Fibroblast of skin of left quadriceps (primary cell): ENCODE measurements at places on chromosomes 6 and 20.
A peak's percentile ranks its signal among the peaks of the same experiment; 100 is the strongest.

DNA sequence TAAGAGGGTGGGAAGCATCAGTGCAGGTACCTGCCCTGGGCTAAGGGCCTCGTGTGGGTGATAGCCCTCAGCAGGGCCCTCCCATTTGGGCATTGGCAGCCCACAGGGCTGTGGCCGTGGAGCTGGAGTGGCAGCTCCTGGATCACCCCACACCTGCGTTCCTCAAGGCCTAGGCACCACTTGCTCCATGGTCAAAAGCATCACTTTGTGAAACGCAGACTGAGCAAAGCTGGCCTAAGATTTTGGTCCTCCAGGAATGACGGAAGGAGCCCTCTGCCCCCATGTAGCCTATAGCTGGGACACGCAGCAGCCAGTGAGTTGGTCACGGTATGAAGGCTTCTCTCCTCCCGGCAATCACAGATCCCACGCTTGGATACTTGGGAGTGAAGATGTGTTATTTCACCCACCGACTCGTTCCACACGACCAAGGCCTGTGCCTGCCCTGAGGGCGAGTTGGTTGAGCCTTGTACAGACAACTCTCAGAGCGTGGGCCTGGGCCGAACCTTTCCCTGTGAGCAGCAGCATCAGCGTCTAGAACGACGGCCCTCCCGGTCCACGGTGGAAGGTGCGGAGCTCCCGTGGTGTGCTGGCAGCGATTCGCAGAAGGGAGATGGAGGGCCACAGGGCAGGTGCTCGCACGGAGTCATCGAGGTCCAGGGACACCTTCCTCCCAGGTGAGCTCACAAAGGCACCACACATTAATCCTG is 39.7 kb downstream of the THBS2 start:
- DNase-seq = no peak

DNA sequence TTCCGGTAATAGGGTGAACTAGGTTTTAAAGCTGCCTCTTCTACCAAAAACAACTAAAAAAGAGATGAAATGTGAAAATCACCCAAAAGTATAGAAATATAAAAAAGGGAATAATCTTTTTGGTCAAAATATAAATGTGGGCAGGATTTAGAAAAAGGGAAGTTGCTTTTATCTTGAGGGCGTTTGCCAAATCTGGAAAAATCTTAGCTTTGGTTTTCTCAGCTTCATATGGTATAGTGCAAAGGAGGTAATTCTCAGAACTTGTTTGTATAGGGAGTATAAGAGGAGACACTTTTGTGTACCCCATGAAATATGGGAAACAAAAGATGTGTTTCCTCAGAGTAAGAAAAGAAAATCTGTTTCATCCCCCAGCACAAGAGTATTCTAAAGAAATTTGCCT is 54.2 kb upstream of the TRIM26 start:
- no peak for DNase-seq

- DNase-seq = no peak
Observed at GRCh38 chr20:16387666-16388065, 185.6 kb downstream of the KIF16B start.

DNA sequence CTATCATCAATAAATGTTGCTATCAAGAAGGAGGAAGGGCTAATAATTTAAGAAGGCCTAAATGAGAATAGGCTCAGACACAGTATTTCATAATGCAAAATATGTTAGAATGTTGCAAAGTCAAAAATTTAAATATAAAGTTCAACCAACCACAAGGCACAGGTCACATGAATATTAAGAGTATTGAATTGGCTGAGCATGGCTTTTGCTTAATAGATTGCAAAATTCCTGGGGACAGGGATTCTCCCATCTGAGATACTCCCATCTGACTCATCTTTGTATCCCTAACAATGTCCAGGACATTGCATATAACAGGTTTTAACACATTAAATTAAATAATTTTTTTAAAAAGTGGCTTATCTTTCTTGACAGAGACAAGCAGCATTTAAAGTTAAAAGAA is 32.9 kb upstream of the UTRN start:
- DNase-seq = no peak

- DNase-seq = no peak
Observed at GRCh38 chr6:34587851-34588250, 31.7 kb upstream of the SPDEF start.

GRCh38 chr6:170087941-170088581 is 202.8 kb downstream of the DLL1 start:
- DNase-seq = no peak

- no peak for DNase-seq
Observed at GRCh38 chr6:123009059-123009458, 13.0 kb downstream of the CLVS2 start.

- no peak for DNase-seq
Observed at GRCh38 chr6:39227476-39227875, 1.8 kb downstream of the KCNK5 start.

DNA sequence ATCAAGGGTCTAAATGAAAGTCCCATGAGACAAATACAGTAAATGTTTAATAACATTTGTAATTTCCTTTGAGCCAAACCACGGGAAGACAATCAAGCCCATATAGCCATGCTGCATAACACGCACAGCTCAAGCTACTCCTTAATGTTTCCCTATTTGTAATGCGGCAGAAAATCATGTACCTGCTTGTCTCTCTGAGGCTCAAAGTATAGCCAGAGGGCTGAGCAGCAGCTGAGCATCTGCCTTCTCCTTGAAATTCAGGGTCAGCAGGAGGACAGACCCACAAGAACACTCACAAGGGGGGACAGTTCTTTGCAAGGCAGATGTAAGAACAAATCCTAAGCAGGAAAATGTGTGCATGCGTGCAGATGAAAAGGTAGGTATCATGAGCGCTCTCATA is 45.8 kb upstream of the JARID2 start:
- DNase-seq = no peak

DNA sequence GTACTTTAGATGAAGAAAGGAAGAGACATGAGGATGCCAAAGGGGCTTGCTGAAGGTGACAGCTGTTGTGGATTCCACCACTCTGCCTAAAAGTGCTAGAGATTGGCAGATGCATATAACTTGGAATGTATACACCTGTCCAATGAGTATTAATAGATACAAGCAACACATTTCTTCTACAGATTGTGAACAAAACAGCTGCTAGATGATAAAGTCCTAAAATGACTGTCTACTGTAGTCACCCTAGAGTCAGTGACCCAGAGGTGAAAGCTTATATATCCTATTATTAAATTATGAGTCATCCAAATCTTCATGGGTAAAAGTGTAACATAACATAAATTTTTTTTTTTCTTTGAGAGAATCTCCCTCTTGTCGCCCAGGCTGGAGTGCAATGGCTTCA is 5.2 kb downstream of the RNF217 start:
- DNase-seq = no peak

DNA sequence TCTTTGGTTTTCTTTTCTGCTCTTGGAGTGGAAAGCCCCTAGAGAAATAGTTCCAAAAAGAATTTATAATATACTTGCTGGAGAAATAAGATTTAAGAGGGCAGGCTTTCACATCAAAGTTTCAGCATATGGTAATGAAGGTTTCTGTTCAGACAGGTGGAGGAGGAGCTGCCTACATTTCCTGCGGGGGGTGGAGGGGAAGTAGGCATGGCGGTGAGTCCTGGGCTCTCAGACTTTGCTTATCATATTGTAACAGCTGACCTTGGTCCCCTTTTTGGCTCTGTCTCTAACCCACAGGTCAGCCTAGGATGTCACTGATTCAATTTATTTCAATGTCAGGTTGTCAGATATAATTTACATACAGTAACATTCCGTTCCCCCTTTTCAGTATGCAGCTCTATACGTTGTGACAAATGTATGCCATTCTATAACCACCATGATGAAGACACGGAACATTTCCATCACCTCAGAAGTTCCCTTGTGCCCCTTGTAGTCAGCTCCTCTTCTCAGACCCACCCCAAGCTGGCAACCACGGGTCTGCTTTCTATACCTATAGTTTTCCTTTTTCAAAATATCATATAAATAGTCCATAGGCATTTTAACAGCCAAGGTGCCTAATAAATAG is 77.6 kb upstream of the GGTLC1 start:
- no peak for DNase-seq

GRCh38 chr6:45423824-45424450 is 46.2 kb upstream of the SUPT3H start:
- no peak for DNase-seq

- DNase-seq = no peak
Observed at GRCh38 chr20:23320317-23320716, 30.3 kb upstream of the NXT1 start.

GRCh38 chr20:25447671-25448070 is 40.2 kb downstream of the GINS1 start:
- no peak for DNase-seq

DNA sequence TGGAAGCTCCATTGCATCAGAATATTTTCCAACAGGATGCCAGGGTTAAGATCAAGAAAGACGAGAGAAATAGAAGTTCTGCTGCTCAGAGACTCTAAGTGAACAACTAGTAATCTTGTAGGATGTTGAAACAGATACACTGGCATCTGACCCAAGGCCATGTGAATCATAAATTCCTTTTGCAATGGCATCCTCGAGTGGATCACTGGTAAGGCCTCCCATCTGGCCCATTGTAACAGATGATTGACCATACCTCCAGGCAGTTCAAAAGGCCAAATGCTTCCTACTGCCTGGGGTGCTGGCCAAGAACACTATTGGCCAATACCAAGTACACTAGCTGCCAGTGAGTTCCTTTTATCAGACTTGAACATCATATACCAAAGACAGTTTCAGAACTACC is 9.9 kb upstream of the SLC17A3 start:
- no peak for DNase-seq

- no peak for DNase-seq
Observed at GRCh38 chr20:20524756-20525155, 156.9 kb downstream of the INSM1 start.

- no peak for DNase-seq
Observed at GRCh38 chr6:36699348-36699747, 1.7 kb downstream of the RAB44 start.

- no peak for DNase-seq
Observed at GRCh38 chr20:22946596-22946995, 88.5 kb upstream of the SSTR4 start.

DNA sequence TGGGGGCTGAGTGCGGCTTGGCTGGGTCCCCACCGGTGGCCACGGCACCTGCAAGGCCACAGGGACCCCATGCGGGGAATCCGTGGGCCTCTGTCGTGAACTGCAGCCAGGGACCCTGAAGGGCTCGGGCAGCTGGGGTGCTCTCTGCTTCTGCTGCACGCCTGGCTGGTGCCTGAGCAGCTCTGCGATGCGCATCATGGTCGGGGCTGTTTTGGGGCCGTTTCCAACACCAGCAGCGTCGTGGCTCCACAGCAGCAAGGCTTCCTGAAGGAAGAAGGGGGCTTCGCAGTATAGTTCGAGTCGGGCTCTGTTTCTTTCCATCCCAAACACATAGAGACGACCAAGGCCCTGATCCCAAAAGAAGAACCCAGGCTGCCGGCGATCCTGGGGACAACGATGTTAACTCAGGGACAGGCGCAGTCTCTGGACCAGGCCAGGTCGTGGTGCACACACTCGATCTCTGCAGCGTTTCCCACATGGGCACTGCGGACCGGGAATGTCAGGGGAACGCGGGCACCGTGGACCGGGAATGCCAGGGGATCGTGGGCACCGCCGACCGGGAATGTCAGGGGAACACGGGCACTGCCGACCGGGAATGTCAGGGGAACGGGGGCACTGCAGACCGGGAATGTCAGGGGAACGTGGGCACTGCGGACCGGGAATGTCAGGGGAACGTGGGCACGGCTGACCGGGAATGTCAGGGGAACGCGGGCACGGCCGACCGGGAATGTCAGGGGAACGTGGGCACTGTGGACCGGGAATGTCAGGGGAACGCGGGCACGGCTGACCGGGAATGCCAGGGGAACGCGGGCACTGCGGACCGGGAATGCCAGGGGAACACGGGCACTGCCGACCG is 36.8 kb upstream of the BHLHE23 start:
- DNase-seq = no peak

DNA sequence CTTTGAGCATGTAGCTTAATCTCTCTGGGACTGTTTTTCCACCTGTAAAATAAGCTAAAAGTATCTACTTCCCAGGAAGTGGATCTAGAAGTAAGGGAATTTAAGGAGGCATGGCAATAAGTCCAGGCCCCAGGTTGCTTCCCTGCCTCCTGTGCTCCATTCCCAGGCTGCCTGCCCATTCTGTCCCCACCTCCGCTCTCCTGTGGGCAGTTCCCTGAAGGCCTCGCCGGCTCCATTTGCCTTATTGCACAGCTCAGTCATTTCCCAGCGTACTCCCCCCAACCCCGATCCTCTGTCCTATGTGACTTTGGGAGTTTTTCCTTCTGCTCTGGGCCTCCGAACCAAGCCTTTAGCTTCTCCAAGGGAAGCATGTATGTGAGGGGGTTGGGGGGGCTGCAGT is 4.6 kb downstream of the SLC29A1 start:
- no peak for DNase-seq

GRCh38 chr20:61904456-61904855 is 161.2 kb downstream of the TAF4 start:
- DNase-seq = no peak

DNA sequence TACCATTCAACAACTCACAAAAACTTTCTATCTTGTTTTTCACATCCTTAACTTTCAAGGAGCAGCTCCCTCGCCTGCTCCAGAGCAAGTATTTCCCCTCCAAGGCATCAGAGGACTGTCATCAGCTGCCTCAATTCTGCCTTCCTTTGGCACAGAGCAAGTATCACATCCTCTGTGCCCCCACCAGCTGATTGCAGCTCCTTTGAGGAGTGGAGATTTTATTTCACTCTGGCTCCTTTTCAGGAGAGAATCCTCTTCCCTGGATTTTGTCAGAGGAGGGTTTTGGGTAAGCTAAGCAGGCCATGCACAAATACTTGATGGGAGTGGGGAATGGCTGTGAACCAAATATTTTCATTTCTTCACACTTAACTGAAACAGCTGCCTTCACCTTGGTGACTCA is 610.5 kb upstream of the FLRT3 start:
- DNase-seq = no peak

- DNase-seq = no peak
Observed at GRCh38 chr6:170036916-170037315, 254.0 kb downstream of the DLL1 start.

- peak; percentile 52 for DNase-seq
Observed at GRCh38 chr20:10219452-10219791, 792 bp downstream of the SNAP25 start.

DNA sequence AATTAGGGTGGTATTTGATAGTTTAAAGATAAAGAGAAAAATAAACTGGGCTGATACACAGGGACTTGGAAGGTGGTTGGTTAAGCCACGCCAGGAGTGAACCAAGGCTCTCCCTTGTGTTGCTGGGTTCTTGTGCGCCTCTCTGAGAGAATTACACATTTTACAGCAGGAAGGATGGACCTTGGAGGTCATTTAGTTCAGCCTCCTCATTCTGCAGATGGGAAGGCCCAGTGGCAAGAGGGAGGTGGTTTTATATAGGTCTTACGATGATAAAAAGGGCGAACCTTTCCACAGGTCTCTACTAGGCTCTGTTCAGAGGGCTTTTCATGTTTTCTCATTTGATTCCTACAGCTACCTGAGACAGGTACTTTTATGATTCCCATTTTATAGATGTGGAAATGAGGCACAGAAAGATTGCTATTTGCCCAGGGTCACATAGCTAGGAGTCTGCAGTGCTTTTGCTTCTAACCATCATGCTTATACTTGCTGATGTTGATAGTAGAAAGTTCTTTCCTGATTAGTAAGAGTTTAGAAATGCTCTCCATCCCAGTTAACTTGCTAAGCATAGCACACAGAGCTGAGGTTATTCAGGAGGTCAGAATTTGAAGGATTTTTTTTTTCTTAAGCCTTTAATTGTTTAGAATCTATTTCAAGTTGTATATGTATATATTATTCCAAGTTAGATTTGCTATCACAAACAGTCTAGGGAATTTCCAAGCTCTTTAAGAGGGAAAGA is 12.8 kb downstream of the HIVEP1 start:
- DNase-seq = peak; percentile 46
